Coronary artery (tissue), 2 donors: ENCODE measurements at places on chromosomes 2 and 18.

- no peak for DNase-seq
Measured at GRCh38 chr18:76162886-76163285, 332.2 kb downstream of the ZNF516 start.

- DNase-seq, result no peak
Measured at GRCh38 chr2:174581491-174581890, 16.1 kb downstream of the WIPF1 start.

GRCh38 chr2:226797289-226797988, 2.2 kb downstream of the IRS1 start:
- no peak for DNase-seq

DNA sequence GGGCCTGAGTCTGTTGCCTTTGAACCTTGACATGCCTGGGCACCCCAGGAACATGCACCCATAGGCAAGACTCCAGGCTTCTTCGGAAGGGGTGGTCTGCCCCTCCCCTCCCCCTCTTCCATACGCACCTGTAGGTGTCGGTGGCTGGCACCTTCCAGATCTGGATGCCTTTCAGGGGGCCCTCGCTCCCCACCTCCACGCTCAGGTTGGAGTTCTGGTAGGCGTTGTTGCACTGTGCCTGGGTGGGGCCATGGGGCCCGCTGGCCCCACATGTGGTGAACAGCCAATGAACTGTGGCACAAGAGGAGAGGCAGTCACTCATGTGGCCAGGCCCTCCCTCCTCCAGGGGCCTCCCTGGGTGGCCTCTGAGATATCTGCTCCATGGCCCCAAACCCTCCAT, 135.8 kb downstream of the CLIP4 start:
- no peak for DNase-seq

- no peak for DNase-seq
Measured at GRCh38 chr18:8975624-8976023, 126.9 kb upstream of the NDUFV2 start.

DNA sequence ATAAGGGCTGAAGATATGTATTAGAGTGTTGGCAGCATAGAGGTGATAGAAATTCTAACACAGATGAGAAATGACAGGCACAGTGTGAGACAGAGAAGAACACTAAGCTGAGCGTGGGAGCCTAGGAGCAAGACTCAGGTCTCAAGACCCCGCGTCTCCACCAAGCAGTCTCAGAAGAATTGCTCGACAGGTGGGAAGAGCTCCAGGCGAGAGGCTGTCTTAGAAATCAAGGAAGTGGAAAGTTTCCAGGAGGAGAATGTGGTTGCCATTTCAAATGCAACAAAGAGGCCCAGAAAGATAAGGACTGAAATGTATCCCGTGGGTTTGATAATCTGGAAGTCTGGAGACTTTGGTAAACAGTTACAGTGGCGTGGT, 31.5 kb upstream of the CAB39 start:
- no peak for DNase-seq

DNA sequence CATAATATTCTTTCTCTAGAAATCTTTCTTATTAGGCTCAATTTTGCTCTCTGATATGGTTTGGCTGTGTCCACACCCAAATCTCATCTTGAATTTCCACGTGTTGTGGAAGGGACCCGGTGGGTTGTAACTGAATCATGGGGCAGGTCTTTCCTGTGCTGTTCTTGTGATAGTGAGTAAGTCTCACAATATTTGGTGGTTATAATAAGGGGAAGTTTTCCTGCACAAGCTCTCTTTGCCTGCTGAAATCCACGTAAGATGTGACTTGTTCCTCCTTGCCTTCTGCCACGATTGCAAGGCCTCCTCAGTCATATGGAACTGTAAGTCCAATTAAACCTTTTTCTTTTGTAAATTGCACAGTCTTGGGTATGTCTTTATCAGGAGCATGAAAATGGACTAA, 73.8 kb downstream of the CAVIN2 start:
- DNase-seq, result no peak

- no peak for DNase-seq
Measured at GRCh38 chr2:134170700-134171099, 83.2 kb upstream of the MGAT5 start.

GRCh38 chr18:66048406-66048805, 297.6 kb downstream of the CDH7 start:
- DNase-seq, result no peak
